ENCODE measurements at places on chromosomes 4 and X.
A peak's percentile ranks its signal among the peaks of the same experiment; 100 is the strongest.

- DNase-seq, result no peak
Measured at GRCh38 chrX:68894513-68895340, 65.9 kb downstream of the EFNB1 start.

DNA sequence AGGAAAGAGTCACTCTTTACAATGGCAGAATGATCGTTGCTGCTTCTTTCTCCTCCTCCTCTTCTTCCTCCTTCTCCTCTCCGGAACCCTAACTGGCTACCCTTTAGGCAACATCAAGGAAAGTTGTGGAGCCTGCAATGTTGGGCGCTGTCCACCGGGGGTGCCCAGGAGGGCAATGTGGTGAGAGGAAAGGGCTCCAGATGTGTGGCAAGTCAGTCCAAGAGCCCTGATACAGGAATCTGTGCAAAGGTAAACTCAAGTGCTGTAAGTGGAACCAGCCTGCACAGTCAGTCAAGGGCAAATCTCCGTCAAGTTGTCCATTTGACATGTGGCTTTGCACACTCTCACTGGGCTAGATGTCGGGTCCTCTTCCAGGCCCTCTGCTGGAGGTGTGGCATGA lies 2.8 kb downstream of the RTL5 start:
- DNase-seq, result peak; percentile 66

DNA sequence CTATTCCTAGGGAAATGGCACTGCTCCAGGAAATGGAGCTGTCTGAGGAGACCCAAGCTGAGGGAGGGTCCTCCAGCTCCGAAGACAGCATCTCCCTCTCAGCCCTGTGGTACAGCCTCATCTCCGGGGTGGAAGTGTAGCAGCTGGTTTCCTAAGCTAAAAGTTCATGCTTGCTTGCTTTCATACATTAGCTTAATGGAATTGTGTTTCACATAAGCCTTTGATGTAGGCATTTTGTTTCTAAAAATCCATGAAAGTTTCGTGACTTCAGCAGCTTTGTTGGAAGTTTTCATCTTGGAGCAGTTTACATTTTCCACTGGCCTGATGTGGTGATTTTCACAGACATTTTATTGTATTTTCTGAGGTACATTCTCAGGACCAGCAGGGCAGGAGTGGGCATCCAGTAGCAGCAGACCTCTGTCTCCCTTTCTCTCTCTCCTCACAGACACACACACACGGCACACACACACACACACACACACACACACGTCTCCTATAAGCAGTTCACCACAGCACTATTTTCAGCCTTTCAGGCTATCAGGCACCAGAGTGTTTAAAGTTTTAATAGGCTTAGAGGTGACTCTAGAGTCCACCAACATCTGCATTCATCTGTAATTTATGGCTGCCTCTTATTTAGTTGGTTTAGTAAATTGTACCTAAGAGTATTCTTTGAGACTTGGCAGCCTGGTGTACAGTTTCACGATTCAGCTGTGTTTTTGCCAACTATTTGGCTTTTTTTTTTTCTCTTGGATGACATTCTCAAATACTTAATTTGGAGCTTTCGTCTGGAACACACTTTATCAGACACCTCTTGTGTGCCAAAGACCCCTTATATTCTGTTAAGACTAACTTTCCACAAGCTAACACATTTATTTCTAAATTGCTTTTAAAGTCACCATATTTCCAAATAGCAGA lies 225.8 kb upstream of the SFRP2 start:
- DNase-seq, result no peak

DNA sequence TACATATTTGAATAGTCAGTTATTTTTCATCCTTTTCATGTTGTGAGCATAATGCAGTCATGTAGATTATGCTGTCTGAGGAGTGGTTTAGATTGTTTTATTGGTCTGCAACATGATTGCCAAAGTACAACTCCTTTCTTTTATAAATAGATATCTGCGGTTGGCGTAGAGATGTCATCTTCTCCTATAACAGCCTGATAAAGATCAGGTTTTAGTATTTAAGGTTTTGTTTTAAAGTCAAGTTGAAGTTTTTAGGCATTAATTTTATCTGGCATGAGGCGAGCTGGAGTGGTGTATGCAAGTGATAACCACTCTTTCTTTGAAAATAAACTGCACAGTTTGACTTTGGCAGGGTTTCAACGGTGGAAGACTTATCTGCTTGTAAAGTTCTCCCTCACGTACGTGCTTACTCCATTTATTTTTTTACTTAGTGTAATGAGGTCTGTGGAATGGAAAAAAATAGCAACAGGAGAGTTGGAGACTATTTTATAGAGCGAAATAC lies 126.3 kb downstream of the FBXO8 start:
- DNase-seq, result no peak

- no peak for DNase-seq
Measured at GRCh38 chrX:68914479-68914946, 85.7 kb downstream of the EFNB1 start.

DNA sequence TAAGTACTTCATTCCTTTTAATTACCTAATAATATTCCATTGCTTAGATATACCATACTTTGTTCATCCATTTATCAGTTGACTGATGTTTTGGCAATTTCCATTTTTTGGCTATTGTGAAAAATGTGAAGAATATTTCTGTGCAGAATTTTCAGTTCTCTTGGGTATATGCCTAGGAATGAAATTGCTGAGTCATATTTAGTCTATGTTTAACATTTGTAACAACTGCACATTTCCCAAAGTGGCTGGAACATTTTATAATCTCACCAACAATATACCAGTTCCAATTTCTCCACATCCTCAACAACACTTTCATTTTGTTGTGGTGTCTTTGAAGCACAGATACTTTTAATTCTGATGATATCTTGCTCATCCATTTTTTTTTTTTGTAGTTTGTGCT lies 215.5 kb downstream of the PDGFC start:
- no peak for DNase-seq

DNA sequence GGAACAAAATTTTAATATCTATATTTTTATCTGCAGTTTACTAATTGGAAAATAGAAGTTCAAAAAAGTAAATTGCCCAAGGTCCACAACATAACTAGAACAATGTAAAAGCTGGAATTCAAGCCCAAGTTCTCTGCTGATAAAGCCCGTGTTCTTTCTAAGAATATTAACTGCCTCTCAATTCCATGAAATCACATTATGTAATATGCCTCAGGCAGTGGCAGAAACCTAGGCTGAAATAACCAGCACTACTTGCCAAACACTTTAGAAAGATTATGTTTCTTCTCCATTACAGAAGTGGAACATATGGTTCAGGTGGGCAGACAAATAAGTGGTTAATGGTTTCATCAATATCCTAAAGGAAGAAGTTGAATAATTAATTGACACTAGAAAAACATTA lies 56.7 kb upstream of the ADGRL3 start:
- no peak for DNase-seq

DNA sequence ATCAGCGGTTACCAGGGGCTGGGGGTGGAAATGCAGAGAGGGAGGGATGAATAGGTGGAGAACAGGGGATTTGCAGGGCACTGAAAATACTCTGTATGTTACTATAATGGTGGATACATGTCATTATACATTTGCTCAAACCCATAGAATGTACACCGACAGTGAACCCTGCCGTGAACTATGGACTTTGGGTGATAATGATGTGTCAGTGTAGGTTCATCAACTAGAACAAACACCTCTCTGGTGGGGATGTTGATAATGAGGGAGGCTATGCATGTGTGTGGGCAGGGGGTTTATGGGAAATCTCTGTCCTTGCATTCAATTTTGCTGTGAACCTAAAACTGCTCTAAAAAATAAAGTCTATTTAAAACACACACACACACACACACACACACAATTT lies 11.5 kb downstream of the HPSE start:
- no peak for DNase-seq

DNA sequence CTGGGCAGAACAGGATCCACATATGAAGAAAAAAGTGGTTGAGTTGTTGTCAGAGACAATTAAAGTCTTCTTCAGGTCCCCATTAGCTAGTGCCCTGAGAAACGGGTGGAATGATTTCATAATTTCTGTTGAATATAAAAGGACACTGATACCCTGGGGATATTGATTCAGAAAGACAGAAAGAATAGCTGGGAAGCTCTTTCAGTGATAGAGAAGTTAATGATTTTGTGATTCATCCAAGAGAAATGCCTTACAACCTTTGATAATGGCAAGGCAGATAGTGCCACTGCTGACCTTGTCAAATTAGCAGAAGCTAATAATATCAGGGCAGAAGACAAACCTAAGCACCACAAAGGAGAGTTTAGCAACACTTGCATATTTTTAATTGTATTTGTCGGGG lies 37.9 kb downstream of the UNC5C start:
- no peak for DNase-seq

- no peak for DNase-seq
Measured at GRCh38 chr4:62512271-62512670, 1312.1 kb downstream of the ADGRL3 start.

DNA sequence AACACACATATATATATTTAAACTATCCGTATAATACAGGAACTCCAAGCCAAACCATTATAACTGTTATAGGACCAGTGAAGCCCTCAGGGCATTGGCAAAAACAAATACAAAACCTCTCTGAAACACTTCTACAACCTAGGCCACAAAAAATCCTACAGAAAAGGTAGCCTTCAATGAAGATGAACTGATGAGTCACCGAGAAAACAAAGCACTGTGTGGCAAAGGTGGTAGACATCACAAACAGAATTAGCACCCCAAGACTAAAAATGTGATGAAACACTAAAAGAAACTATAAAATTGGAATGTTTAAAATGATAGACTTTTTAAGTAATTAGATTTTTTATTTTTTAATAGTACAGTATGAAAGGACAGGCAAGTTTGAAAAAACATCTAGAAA lies 5.5 kb upstream of the HSPA4L start:
- DNase-seq, result no peak

DNA sequence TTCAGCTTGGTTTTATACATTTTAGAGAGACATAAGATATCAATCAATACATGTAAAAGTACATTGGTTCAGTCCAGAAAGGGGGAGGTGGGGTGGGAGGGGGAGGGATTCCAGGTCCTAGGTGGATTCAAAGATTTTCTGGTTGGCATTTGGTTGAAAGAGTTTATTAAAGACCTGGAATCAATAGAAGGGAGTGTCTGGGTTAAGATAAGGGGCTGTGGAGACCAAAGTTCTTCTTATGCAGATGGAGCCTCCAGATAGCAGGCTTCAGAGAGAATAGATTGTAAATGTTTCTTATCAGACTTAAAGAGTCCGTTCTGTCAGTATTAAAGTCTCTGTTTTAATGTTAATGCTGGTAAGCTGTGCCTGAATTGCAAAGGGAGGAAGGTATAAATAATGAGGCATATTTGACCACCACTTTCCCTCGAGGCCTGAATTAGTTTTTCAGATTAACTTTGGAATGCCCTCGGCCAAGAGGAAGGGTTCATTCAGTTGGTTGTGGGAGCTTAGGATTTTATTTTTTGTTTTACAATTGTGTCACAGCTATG lies 169.9 kb downstream of the AASDH start:
- no peak for DNase-seq

GRCh38 chr4:36609661-36610060 lies 328.2 kb downstream of the DTHD1 start:
- no peak for DNase-seq

- DNase-seq, result no peak
Measured at GRCh38 chrX:34768290-34768689, 111.2 kb upstream of the TMEM47 start.

- no peak for DNase-seq
Measured at GRCh38 chr4:109890076-109890475, 22.6 kb upstream of the EGF start.

Measured in activated effector memory CD4-positive, alpha-beta T cell treated with anti-CD3 and anti-CD28 coated beads, Interleukin-2, amount 50 U/mL, for 16 hours (primary cell).